ENCODE measurements at places on chromosomes 1 and 21.

DNA sequence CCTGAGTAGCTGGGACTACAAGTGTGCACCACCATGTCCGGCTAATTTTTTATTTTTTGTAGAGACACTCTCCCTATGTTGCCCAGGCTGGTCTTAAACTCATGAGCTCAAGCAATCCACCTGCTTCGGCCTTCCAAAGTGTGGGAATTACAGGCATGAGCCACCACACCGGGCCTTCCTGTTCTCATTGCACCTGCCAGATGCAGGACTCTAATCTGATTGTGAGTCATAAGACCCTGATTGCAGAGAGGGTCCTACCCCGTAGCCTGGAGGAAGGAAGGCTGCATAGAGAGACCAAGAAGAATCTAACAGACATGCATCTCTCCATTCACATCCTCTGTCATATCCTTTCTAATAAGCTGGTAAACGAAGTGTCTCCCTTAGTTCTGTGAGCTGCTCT is 19.5 kb upstream of the CGN start:
- DNase-seq: no peak

DNA sequence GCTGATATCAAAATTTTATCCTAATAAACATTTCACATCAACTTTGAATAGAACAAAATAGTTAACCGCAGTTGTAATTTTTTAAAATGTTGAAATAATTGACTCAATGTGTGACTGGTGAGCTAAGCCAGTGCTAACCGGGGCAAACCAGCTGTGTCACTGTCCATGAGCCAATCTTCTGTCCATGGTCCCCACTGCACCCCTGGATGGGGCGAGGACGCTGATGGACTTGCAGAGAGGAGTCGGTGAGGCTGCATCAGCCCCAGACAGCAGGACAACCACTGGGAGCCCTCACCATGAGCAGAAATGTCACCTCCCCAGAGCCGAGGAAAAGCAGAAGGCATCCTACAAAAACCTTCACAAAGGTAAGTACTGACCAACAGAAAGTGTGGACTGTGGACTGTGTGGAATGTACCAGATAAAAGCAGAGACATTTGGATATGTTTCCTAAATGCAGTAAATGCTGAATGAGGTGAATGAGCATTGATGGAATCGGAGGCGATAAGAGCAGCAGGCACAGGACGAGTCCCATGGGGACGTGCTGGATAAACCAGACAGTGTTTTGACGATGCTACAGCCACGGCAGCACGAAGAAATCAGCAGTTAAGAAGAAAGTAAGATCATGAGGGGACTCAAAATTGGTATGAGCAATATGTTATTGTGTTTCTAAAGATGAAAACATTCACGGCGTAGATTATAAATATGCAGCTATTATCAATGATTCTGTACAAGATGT is 115.0 kb upstream of the BACE2 start:
- DNase-seq: no peak

DNA sequence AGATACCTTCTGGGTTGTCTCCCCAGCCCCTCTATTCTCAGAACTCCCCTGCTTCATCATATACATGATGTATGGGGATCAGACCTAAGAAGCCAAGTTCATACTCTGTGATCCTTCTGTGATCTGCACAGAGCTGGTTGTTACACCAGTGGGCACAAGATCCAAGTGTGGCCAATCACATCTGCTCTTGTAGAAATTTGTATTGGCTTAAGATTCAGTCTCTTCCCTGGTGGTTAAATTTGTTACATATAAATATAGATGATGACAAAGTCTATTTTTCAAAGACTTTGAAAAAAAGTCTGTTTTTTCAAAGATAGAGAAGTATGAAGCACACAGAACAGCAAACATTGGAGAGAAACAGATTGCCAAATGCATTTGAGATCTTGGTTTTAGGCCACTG is 135.8 kb upstream of the FGGY start:
- no peak for DNase-seq

- no peak for DNase-seq
These were observed 349.4 kb downstream of the NUF2 start for GRCh38 chr1:163670989-163671757.

GRCh38 chr1:10793129-10793651 is 3.3 kb downstream of the CASZ1 start:
- no peak for DNase-seq

GRCh38 chr21:36021251-36021837 is 39.0 kb downstream of the SETD4 start:
- DNase-seq: no peak

GRCh38 chr1:243792401-243792800 is 57.6 kb downstream of the AKT3 start:
- no peak for DNase-seq

All from NCI-H2081 treated with DMSO at 0.1 percent for 48 hours (cell line).